ENCODE measurements at places on chromosomes 1 and 21.

DNA sequence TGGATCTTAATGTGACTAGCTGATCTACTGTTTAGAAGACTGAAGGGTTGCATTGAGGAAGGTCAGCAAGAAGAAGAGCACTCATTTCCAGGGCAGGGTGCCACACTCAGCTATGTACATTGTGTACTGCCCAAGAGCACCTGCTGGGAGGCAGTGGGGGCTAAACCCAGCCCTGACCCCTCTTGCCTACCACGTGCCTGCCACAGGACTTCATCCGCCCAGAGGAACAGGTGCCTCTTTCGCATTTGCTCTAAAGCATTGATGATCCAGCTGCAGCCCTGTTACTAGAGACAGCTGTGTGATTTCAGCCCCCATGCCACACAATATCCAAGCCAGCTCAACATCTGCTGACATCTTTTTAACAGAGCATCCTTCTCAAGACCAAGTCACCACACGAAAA lies 341.8 kb downstream of the LMX1A start:
- no peak for DNase-seq

GRCh38 chr21:35825370-35826353 lies 234.7 kb downstream of the SETD4 start:
- no peak for DNase-seq

GRCh38 chr1:47031585-47031984 lies 8.1 kb downstream of the CYP4X1 start:
- DNase-seq, result no peak

DNA sequence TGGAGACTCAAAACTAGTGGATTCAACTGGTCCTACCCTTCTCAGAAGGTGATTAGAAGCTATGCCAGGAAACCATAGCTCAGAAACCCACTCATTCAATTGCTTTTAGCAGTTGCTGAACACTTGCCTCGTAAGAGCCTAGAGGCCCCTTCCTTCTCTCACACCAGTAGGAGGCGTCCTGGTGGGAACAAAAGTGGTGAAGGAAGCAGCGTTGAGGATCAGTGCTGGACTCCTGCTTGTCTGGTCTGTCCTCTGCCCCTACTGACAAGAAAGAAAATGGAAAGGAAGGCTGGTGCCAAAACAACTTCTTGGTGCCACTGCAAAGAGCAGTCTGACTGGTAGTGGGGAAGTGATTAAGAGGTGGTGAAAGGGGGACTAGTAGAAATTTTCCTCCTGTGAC lies 269.7 kb downstream of the LMO4 start:
- no peak for DNase-seq

GRCh38 chr1:216064643-216065042 lies 358.6 kb downstream of the USH2A start:
- DNase-seq, result no peak

- no peak for DNase-seq
Observed at GRCh38 chr1:11227106-11228077, 35.0 kb downstream of the MTOR start.

DNA sequence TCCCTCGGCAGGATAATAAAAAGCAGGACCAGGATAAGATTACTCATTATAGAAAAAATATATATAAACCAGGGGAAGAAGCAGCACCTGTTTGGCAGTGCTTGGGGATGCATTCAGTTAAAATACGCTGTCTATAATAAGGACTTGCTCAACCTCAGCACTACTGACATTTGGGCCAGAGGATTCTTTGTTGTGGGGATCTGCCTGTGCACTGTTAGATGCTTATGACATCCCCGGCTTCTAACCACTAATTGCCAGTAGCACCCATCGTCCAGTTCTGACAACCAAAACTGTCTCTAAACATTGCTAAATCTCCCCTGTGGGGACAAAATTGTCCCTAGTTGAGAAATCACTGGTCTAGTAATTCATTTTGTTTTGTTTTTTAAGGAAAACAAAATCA lies 242.1 kb downstream of the SLC45A1 start:
- DNase-seq, result no peak

- DNase-seq, result no peak
Observed at GRCh38 chr1:91579658-91580228, 79.1 kb downstream of the CDC7 start.

- DNase-seq, result no peak
Observed at GRCh38 chr1:23624440-23624839, 65.1 kb upstream of the ID3 start.

DNA sequence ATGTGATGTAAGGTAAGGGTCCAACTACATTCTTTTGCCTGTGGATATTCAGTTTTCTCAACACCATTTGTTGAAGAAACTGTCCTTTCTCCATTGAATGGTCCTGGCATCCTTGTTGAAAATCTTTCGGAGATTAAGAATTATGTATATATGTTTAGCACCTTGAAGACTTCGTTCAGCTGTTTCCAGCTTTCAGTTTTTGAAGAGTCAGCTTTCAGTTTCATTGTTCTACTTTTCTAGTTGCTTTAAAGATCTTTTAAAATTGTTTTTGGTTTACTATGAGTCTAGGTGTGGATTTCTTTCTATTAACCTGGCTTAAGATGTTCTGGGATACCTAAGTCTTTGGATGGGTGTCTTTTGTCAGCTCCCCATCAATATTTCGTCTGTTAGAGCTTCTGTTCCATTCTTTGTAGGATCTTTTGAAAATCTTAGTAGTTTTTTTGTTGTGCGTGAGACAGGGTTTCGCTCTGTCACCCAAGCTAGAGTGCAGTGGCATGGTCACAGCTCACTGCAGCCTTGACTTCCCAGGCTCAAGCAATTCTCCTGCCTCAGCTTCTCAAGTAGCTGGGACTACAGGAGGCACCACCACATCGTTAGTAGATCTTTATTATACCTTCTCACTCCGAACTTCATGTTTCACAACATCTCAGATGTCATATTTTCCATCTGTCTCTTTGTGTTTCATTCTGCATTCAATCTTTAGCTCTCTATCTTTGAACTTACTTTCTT lies 353.5 kb upstream of the B3GALT2 start:
- no peak for DNase-seq

- no peak for DNase-seq
Observed at GRCh38 chr1:247530785-247531184, 5.5 kb downstream of the OR2C3 start.

All from NCI-H446 (cell line).